ENCODE measurements at places on chromosomes 4 and X.

- DNase-seq, result no peak
Observed at GRCh38 chrX:129934461-129934860, 28.5 kb downstream of the UTP14A start.

GRCh38 chrX:97229318-97229717 lies 345.6 kb downstream of the RPA4 start:
- DNase-seq, result no peak

DNA sequence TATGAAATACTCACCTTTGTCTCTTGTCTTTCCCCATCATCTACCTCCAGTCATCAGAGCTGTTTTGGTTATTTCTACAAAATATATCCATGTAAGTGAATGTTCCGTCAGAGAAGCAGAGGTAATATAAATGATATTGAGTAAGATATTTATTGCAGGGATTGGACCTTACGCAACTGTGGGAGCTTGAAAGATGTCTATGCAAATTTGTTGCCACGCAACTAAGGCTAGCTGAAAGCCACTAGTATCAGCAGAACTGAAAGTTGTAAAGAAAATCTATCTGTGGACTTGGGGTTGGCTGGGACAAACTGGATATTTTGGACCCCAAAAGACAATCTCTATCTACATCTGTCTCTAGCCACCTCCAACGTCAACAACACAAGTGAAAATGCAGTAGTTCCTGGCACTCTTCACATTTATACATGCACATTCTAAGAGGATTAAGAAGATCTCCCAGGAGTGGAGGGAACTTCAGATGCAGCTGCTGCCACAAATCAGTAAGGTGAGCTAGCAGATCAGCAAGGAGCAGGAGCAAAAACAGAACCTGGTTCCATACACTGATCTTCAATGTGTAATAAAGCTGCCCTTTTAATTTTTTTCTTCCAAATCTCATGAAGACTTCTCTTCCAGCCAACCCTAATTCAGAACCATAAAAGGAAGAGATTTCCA lies 8.5 kb upstream of the CCSER1 start:
- no peak for DNase-seq

DNA sequence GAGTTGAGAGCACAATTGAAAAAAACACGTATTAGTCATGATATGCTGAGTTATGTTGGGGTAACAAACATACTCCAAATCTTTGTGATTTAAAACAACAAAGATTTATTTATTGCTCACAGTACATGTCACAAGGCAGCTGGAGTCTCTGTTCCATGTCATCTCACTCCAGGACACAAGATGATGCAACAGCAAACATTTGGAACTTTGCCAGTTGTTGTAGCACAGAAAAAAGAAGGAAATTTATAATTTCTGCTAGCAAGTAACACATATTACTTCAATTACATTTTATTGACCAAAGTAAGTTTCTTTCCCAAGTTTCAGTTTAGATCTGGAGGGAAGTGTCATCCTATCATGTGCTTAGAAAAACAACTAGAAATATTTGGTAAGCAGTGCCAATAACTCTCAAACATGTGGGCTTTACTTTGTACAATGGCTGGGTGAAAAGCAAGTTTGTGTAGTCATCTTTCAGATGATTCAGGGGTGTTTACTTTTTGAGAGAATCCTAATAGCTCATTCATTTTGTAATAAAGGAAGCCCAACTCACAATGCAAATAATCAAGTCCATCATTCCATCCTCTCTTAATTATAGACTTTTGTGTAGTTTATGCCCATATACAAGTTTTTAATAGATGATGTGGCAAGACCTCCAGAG lies 452.3 kb downstream of the ZIC3 start:
- no peak for DNase-seq

GRCh38 chr4:151555151-151555945 lies 146.4 kb downstream of the FHIP1A start:
- no peak for DNase-seq

DNA sequence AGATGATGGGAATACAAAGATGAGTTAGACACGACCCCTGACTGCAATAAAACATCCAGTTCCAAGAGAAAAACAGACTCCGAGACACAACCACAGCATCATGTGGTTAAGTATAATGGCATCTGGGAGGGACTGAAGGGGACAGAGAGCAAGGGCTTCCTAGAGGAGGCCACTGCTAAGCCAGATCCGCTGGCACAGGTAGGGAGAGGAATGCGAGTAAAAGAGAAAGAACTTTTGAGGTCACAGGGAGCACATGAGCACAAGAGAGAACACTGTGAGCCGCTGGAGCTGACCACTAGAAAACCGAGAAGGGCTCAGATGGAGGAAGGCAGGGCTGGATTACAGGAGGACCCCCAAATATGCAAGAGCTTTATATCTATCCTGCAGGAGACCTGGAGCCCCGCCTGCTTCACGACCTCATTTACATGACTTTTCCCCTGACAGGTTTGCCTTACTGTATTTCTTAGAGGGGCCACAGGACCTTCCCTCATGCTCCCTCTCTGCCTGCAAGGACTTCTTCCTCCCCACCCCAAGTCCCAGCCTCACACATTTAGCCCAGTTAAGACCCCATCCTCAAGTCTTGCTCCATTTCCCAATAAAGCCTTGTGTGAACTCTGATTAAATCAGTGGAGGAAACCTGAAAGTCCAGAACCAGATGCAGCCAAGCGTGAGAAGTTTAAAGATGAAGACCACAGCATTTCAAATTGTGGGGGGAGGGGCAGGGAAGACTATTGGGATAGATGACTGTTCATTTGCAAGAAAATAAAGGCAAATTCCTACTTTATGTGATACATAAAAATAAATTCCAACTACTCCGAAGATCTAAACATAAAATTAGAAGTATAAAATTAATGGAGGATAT lies 29.6 kb downstream of the MFAP3L start:
- DNase-seq, result no peak

DNA sequence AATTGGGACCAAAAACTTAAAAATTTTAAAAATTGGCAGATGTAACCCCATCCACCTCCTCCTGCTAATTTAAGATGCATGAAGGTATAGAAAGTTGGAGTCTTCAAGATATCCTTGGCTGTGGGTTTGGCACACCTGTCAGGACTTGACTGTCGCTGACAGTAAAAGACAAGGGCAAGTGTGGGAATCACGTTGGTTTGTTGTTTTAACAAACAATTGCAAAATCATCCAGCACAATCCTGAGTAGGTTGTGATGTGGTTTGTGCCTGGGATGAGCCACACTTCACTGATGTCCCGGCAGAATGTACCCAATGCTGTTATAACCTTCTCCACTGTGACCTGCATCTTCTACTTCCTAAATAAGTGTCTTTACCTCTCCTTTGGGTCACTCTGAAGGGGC lies 24.0 kb downstream of the HOPX start:
- DNase-seq, result no peak

DNA sequence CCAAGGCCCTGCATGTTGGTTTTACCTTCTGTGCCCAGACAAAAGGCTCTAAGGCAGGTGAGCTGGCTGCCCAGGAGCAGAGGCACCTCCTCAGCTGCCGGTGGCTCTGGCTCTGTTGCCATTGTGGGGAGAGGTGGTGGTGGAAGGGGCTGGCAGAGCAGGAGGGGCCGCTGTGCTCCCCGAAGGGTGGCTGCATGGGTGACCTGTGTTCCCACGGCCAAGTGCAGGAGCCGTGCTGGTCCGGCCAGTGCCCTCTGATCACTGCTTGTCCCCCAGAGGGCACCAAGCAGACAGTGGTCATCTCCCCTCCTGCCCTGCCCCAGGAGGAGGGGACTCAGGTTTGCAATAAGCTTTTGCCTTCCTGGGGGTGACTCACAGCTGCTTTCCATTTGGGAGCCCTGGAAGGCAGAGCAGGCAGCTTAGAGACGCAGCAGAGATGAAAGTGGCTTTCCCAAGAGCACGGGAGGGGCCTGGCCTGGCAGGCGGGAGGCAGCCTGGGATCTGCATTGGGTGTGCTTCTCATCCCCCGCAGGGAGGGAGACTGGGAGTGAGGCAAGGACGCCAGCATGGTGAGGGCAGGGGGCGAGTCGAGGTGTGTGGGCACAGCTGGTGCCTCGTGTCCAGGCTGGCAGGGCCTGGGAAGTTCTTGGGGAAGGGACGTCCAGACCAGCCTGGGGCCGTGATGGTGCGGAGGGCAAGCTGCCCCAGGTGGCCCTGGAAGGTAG lies 28.7 kb downstream of the DOK7 start:
- DNase-seq, result no peak

DNA sequence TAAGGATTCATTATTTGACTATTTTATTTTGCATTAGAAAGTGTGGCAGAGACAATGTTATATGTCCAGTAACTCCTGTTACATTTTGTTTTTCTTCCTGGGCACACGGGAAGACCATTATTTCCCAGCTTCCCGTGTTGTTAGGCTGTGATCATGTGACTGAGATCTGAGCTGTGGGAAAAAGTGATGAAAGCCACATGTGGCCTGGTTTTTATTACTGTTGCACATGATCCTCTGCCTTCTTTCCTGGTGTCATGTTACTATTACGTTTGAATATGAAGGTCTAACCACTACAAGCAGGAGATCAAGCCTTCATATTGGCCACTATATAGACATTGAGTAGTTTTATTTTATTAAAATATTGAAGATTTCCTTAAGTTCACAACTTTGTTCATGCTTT lies 28.2 kb upstream of the MID1 start:
- peak; percentile 57 for DNase-seq

DNA sequence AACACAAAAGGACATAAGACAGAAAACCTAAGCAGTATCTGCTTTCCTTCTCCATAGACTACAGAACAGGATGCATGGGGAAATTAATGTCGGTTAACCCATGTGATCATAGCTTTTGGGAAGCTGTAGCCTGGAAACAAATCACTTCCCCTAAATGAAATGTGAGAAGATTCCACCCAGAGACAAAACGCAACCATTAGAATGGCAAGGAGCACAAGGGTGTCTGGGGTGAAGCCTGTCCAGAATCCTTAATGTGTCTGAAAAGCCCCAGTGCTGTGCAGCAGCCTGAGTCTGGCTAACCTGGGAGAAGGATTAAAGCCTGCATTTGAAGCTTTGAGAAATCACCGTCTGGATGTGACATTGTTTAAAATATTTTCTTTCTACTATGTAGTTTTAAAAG lies 213.3 kb downstream of the ANKRD50 start:
- no peak for DNase-seq

DNA sequence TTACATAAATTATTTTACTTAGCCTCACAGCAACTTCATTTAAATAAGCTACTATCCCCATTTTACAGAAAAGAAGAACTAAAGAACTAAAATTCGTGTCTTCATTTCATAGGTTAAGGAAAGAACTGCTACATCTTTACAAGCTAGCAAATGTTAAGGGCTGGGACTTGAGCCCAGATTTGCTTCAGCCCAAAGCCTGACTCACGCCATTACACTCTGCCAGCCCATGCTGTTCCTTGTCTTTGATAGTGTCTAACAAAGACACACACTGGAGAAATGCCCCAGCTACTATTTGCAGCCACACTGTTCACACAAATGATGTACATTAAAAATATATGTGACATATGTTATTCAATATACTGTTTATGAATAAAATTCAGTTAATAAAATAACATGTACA lies 29.0 kb upstream of the ERVMER34-1 start:
- DNase-seq, result no peak

- DNase-seq, result no peak
Observed at GRCh38 chr4:102285831-102286230, 59.5 kb downstream of the SLC39A8 start.

- peak; percentile 28 for DNase-seq
Observed at GRCh38 chr4:30380404-30380998, 339.7 kb upstream of the PCDH7 start.
